Memory B cell (primary cell): ENCODE measurements at places on chromosomes 1 and 21.

- DNase-seq: no peak
These were observed 8.7 kb upstream of the RNU1-2 start for GRCh38 chr1:16886860-16887605.

DNA sequence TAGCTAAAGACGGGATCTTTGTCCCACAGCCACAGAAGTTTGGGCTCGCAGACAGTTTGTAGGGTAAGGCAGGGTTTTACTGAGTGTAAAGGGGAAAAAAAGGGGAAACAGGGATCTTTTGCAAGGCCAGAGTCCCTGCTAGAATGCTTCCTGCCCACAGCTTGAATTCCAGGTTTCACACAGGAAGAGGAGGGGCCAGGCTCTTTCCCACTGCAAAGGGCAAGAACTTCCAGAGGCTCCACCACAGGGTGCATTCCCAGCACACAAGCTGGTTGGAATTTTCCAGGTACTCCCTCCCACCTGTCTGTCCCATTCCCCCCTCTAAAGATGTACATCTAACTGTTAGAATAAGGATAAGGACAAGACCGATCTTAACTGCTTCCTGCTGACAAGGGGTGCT, 1126.9 kb downstream of the KCNT2 start:
- DNase-seq: no peak

DNA sequence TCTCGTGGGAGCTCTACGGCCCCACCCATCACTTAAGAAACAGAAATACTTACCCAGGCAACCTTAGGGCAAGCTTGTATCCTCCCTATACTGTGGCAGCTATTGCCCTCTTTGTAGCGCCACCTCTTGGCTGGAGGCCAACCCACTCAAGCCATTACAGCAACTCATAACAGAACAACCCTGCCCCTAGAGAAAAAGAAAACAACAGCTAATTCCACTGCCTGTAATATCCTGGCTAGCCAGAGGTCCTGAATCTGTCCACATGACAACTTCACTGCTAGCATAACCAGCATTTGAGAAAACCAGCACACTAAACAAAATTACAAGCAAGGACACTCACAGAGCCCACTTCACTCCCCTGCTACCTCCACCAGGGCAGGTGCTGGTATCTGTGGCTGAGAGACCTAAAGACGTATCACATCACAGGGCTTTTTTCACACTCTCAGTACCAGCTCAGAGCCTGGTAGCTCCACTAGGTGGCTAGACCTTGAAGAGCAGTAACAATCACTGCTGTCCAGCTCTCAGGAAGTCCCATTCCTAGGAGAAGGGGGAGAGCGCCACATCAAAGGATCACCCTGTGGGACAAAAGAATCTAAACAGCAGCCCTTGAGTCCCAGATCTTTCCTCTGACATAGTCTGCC, 14.5 kb upstream of the MX1 start:
- no peak for DNase-seq

- no peak for DNase-seq
These were observed 151.0 kb downstream of the NUF2 start for GRCh38 chr1:163472651-163473248.

DNA sequence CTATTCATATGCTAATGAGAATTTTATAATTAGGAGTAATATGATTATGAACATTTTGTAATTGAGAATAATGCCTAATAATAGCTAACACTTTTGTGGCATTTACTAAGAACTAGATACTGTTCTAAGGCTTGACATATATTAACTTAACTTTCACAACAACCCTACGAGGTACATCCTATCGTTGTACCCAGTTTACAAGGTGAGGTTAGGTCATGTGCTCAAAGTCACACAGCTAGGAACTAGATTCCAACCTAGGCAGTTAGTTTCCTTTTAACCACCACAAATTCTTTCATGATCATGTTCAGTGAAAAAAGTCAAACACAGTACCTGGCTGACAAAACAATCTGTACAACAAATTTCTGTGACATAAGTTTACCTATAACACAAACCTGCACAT, 13.0 kb upstream of the ERRFI1 start:
- no peak for DNase-seq

DNA sequence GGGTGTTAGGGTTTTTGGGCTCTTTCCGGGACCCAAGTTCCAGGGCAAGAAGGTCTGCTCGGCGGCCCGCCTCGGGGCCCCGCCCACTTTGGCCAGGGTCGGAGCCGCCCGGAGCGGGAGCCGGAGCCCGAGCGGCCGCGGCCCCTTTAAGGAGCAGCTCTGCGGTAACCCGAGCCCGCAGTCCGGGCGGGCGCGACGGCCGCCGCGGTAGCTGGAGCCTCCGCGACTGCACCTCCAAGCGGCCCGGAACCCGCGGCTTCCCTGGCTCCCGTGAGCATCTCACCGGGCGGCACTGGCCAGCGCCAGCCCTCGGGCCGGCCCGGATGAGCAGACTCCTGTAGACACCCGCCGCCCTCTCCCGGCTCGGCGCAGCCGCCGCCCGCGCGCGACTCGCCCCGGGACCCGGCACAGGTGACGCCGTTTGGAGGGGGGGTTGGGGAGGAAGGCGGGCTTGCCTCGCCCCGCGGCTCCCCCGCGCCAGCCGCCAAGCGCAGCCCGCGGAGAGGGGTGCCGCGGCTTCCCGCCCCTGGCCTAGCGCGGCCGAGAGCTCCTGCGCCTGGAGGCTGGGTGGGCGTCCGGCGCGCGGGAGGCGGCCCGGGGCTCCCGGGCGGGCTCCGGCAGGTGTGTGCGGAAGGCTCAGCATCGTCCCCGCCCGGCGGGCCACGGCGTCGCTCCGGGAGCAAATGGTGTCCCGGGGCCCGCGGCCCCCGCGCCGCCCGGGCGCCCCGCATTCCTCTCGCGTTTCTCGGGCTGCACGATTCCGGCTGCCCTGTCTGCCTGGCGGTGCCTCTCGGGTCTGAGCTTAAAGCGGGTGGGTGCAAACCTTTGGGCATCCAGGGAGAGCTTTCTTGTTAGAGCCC, at the start of gene TLCD4:
TSS of gene TLCD4 (plus strand) at position 149 of the 860 bp plus-strand sequence. CDS start 26,547 bp downstream, outside the sequence.
- DNase-seq: peak; percentile 45

GRCh38 chr1:207463571-207463970, 9.4 kb downstream of the CR2 start:
- DNase-seq: no peak

DNA sequence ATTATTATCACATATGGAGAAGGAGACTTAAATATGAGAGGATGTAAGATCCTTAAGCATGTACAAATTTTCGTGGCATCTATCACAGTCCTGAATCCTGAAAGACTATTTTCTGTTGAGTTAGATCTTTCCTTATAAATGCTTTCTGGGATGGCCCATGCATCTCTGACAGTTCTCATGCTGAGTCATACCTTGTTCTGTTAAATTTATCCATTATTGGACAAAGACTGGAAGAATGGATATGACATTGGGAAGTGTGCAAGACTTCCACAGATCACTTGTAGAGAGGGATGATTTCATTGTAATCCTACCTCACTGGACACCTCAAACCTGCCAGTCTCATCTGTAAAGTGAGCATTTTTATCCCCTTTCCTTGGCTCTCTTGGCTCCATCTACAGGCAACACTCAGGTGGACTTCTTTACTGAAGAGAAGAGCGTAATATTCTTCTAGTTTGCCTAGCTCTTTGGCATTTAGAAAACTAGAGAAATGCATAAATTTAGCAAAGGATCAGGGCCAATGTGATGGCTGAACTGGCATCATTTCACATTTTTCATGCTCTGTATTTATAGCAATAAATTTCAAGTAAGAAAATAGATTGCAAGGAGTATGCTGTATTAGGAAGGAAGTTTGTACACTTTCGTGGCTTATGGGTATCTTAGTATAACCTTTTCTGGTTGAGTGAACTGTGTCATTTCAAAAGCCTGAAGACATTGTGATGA, 128.2 kb downstream of the NFIA start:
- no peak for DNase-seq

DNA sequence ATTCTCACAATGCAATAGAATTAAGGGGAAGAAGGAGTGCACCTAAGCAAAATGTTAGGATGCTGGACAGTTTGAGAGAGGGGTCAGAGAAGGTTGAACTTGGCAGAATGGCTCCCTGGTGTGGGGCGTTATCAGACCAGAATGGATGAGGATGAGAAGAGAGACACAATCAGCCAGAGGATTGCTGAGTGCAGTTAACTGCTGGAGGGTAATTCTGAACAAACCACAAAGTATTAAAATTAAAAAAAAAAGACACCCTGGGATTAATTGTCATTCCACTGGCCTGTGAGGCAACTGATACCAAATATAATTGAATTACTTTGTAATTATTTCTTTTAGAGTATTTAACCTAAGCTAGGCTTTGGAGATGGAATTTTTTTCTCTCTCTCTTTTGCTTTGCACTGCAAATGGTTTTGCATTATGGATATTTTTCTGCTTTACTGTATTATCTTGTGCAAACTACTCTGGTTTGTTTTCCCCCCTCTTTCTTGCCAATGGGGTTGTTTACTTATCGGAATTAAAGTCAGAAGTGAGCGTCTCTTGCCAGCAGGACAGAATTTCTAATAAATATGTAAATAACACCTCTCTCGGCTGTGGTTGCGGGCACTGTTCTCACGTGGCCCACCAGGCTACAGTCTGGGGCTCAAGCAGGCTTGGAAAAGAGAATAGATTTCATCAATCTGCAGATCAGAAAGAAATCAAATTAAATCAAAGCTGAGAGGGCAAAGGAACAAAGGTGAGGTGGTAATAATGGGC, 572.9 kb upstream of the CAMK1G start:
- no peak for DNase-seq

GRCh38 chr1:180574031-180574713, 15.4 kb downstream of the OVAAL start:
- no peak for DNase-seq

- DNase-seq: no peak
These were observed 14.5 kb downstream of the ICMT start for GRCh38 chr1:6221210-6221784.

DNA sequence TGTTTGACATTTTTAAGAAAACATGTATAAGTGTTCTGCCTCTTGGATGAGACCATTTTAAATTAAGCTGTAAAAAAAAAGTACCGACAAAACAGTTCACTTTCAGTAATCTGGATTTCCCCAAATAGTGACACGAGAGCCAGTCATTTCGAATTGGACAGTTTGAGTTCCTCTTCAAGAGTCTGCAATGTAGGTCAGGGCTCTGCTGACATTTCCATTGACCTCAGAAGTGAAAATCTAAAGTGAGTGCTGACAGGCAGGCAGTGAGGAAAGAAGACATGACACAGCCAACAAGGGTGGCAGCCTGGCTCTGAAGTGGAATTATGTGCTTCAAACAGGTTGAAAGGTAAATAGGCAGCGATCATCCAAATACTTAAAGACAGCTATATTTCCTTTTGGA, at the start of gene IL23R:
TSS of gene IL23R (plus strand) at position 259 of the 400 bp plus-strand sequence. CDS start 1,667 bp downstream, outside the sequence.
- no peak for DNase-seq

- no peak for DNase-seq
These were observed 25.1 kb upstream of the ZFP69B start for GRCh38 chr1:40425198-40425597.

- DNase-seq: no peak
These were observed 6.9 kb upstream of the TTLL10 start for GRCh38 chr1:1166642-1167397.

DNA sequence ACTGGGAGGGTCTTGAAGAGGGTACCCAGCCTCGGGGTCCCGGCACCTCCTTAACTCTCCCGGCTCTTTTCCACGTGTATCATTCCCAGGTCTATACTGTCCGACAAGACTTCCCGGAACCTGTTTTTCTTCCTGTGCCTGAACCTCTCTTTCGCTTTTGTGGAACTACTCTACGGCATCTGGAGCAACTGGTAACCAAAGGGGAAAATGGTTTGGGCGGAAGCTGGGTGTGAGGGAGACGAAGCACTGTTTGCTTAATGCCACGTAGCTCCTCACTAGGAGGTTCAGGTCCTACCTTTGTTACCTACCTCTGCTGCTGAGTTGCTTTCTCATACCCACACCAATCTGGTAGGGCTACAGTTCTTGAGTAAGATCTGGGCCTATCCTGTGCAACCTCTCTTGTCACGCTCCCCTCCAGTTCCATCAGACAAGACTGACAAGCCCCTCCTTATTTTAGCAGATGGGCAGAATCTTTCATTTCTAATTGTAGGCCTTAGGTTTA, 642 bp downstream of the SLC30A7 start:
- DNase-seq: peak; percentile 57

DNA sequence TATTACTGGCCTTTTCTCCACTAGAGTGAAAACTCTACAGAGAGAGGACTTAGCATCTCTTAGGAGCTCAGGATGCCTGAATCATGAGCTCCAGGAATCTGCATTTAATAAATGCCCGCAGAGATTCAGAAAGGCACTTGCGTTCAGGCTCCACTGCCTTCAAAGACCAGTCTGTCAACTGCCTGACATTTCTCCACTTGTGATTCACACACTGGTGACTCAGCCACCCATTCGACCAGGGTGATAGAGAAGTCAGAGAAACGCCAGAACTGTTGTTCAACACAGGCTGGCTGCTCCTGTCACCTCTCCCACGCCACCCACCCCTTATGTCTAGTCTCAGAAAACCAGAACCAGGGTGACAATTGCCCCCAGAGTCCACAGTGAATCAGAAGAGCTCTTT, 26.9 kb upstream of the LBR start:
- no peak for DNase-seq

DNA sequence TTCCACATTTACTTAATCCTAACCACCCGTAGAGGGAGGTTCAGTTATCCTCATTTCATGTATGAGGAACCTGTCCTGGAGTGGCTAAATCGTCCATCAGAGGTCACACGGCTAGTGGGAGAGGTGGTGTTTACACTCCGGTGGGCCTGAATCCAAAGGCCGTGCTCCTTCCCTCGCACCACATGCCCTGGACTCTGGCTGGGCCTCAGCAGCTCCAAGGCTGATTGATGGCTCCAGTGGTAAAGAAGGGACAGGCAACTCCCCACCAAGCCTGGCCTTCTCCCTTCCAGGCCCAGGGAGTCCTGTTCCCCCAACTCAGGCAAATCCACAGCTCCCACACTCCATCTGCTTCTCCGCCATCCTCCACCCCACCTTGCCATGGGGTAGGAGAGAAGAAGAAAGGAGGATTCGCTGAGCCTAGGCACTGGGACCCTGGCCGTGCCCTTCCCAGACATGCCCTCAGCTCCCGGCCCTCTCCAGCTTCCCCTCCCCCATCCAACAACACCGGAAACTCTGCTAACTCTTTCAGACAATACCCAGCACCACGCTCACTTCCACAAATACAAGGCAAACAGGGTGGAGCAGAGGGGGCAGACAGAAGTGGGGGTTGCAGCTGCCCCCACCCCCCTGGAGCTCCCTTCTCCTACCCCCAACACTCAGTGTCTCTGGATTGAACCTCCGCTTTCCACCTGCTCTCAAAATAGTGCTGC, 10.9 kb downstream of the ARHGEF2 start:
- no peak for DNase-seq

- no peak for DNase-seq
These were observed 165.0 kb upstream of the IRF2BP2 start for GRCh38 chr1:234774971-234775370.

DNA sequence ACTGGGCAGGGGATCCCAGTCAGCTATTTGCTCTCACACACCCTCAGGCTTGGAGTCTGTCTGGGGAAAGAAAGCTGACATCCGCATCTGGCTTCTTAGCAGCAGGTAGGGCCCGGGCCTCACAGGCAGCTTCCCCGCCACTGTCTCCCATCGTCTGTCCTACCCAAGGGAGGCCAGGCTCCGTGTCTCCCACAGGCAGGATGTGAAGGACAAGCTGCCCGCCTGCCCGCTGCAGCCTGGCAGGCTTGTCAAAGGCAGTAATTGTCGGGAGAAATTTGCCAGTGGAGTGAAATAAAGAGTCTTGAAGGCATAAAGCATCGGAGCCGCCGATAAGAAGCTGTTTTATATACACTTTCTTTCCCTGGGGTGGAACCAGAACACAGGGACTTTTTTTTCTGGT, 44.0 kb upstream of the DISP3 start:
- no peak for DNase-seq

- no peak for DNase-seq
These were observed 80.2 kb upstream of the GALNT2 start for GRCh38 chr1:229986737-229987337.
